ENCODE measurements at places on chromosomes 1 and 21.

- no peak for DNase-seq
Observed at GRCh38 chr1:74197255-74197654, 721 bp downstream of the LRRIQ3 start.

DNA sequence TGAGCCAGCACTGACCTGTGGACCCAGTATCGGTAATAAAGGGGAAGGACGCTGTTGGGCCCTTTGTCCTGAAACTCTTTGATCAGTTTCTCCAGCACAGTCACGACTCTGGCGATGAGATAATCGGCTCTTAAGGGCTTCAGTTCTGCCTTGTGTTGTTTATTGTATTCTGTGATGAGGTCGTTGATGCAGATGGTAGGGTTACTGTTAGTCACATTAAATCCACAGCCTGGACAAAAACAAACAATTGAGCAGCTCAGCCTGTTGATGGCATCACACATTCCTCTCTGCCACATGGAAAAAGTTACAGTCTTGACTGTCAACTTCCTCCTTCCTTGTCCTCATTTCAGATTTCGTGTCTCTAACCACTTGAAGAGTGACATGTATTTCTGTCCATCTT, 57.6 kb downstream of the SIM2 start:
- no peak for DNase-seq

DNA sequence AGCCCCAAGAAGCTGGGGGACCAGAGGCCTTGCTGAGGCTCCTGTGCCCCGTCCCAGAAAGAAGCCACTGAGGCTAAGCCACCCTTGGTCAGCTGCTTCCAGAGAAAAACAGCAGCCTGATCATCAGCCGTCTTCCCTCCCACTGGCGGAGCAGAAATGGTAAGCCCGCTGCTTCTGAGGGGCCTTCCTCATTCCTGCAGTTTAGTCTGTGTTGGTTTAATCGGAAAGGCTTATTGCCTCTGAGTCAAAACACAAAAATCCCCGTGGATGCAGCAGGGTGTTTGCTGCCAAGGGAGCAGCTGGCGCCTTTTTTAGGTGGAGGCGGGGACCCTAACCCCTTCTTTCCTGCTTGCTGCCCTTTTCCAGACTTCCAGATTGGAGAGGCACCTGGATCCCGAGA, 33.9 kb downstream of the SPSB1 start:
- no peak for DNase-seq

GRCh38 chr1:176601348-176601747, 138.4 kb downstream of the PAPPA2 start:
- no peak for DNase-seq

DNA sequence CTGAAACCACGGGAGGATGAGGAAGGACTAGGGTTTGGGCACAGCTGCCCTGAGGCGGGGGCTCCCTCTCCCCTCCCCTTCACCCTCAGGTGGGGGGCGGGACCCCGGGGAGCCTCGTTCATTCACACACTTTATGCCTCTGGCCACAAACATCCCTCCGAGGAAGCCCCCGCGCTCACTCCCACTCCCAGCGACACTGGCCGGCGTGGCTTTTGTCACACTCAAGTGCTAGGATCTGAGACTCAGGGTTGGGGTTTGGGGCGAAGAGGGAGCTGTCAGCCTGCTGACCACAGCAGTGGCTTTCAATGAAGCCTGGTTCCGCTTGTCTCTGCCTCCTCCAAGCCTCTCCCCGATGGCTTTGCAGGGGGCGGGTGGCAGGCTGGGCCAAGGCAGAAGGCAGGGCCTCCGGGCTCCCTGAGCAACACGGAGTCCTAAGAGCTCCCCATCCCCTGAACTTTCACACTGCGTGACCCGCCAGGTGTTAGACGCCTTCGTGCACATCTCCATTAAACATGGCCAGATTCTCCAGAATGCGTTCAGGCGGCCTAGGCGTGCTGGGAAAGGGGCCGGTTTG, 178.1 kb downstream of the NPHP4 start:
- no peak for DNase-seq

GRCh38 chr1:229058111-229058561, 212.8 kb upstream of the RAB4A start:
- DNase-seq: peak; percentile 19

DNA sequence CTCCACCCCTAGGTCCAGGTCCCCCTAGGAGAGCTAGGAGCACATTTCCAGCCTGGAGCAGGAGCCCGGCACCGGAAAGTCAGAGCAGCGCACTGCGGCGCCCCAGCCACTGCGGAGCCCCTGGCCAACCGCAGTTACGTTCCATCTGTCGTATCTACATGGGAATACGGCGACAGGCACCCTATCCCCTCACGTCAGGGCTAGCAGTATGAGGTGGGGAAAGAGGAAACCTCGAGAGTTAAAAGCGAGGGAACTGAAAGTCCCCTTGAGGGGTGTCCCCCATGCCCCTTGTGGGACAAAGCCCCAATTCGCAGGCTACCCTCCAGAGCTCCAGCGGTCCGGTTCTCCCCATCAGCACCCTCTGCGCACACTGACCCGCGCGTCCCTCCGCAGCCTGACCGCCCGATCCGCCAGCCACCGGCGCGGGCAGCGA, 995 bp downstream of the COLGALT2 start:
- no peak for DNase-seq

DNA sequence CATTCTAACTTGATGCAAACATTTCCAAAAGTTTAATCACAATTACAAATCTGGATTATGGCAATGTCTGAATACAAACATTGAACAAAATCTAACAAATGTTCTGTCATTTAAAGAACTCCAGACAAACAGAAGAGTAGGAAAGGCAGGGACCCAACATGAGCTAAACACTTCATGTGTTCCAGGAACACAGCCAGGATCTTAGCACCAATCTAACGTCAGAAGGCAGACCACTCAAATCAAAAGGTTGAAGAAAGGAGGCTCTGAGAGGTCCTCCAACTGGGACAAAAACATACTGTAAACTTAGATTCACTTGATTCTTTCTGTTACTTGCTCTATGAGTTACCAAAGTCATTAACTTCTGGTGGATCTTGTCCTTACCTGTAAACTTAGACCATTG, 374.0 kb downstream of the NEGR1 start:
- no peak for DNase-seq

DNA sequence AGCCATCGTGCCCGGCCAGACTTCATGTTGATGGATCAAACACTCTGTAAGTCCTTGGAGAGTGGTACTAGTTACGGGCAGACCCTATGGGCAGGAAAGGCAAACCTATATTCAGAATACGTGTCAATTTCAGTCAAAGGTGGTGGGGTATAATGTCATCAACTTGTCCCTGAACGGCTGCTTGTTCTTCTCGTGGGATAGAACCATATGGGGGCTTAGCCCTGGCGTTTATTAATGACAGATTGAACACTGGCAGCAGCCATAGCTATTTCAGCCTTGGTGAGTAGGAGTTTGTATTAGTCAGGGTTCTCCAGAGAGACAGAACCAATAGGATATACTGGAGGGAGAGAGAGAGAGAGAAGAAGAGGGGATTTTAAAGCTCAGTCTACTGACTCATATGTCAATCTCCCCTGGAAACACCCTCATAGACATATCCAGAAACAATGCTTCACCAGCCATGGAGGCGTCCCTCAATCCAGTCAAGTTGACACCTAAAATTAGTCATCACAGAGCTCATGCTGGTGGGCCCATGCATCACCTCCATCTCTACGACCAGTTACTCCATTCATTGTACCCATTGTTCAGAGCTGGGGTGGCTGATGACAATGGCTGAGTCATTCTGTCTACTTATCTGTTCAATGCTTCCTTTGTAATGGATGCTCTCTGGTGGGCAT, 16.1 kb upstream of the AQP10 start:
- no peak for DNase-seq

DNA sequence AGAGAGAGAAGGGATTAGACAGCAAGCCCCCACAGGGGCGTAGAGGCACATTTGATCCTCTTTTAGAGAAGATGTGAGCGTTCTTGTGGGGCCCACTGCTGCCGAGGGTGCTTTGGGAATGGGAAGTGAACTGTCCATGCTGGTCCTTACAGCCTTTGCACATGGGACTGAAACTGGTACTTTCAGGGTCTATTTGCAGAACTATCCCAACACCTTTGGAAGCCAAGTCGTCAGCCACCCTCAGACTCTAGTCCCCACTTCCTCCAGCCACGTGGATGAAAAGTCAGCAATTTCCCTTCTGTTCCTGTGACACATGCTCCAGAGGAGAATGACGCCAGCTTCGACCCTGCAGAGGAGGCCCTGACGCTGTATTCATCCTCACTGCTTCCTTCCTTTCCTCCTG, 2.6 kb upstream of the RAB7B start:
- no peak for DNase-seq

GRCh38 chr21:35254006-35254764, 205.1 kb upstream of the RUNX1 start:
- DNase-seq: no peak

DNA sequence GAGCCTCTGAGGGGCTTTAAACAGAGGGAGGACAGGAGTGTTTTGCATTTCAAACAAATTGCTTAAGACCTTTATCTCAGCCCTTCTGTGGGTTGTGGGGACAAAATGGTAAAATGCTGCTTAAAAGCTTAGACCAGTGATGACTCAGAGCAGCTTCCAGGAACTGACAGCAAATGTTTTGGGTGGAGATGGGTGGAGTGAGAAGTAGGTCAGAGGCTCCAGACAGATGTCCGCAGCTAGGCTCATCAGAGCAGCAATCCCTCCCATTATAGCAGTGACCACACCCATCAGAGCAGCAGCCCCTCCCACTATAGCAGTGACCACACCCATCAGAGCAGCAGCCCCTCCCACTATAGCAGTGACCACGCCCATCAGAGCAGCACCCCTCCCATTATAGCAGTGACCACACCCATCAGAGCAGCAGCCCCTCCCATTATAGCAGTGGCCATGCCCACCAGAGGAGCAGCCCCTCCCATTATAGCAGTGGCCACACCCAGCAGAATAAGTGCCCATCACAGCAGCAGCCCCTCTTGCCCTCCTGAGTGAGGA, 532.2 kb downstream of the MATN1 start:
- DNase-seq: peak; percentile 23

DNA sequence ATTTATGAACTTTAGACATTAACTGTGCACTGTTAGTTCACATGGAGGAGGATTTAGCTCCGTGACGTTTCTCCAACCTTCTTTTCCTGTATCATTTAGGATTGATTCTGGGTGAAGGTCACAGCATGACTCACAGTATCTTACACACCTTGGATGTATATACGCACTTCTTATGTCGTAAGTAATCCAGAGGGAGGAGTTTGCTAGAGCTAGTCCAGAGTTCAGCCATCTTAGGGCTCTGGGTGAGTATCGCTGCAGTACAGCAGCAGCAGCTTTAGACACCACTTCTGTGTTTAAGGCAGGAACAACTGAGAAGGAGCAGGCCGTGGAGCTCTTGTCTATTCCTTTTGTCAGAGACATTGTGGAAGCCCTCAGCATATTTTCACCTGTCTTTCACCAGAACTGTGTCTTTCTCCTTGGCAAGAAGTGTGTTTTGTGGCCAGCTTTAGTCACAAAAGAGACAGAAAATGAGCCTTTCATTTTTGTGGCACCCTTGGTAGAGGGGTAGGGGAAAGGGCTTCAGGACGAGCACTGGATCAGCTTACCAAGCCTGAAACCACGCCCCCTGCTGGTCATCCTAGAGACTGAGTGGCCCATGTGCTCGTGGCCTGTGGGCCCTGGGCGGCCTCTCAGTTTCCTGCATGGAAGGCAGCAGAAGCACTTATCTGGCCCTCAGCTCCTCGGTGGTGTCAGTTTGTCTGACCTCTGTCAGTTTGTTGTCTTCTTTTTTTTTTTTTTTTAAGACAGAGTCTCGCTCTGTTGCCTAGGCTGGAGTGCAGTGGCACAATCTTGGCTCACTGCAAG, 64.0 kb downstream of the ADARB1 start:
- peak; percentile 77 for DNase-seq

All from T-helper 9 cell (primary cell).